ENCODE measurements at places on chromosomes 2 and 18.

GRCh38 chr2:169362118-169362893 is at the start of gene LRP2:
LRP2 (minus strand) TSS chr2:169362534; CDS start chr2:169362399, 135 bp downstream.
- no peak for DNase-seq

DNA sequence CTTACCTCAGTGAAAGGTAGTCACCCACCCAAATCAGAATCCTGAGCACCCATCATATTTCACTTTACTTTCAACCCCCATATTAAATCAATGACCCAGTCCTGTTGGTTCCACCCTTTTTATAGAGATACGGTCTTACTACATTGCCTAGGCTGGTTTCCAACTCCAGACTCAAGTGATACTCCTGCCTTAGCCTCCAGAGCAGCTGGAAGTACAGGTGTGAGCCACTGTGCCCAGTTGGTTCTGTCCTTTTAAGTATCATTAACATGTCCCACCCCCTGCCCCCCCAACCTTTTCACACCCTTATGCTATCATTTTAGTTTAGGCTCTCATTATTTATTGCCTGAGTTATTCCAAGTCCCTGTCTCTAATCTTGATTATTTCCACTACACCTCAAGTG is 28.7 kb downstream of the MSH6 start:
- DNase-seq, result no peak

DNA sequence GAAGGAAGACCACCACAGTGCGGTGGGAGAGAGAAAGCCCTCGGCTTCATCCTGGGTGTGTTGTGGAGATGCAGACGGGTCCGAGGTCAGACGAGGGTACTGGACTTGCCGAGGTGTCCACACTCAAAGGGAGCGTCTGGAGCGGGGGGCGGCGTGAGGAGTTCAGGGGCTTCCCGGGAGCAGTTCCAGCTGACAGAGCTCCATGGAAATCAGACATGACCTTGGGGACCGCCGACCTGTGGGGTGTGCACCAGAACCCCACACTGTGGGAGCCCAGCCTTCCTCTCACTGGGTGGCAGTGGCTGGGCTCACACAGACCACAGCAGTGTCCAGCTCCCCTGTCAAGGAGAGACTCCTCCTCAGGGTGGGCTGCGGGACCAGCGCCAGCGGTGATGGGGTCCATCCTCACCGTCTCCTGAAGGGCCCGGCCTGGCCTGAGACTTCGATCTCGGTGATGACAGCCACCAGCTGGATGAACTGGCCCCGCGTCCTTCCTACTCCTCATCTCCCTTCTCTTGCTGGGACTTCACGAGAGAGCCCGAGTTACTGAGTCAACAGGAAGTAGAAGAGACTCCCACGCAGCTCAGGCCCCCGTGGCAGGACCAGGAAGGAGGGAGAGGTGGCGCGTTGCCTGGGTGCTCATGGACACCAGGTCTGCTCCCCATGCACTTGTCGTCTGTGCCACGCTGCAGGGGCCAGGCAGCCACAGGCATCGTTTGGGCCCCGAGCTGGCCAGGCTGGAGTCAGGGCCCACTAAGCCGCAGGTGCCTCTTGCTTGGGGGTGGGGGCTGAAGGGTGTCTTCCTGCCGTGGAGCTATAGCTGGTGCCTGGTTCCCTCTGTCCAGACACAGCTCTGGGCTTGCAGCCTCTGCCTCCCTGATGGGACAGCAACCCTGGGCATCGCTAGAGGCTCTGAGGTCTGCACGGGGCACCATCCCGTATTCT is 101.9 kb upstream of the CTDP1 start:
- no peak for DNase-seq

- no peak for DNase-seq
Observed at GRCh38 chr2:86360776-86361175, 23.4 kb upstream of the REEP1 start.

- DNase-seq, result no peak
Observed at GRCh38 chr18:60060026-60060425, 160.2 kb downstream of the PMAIP1 start.

DNA sequence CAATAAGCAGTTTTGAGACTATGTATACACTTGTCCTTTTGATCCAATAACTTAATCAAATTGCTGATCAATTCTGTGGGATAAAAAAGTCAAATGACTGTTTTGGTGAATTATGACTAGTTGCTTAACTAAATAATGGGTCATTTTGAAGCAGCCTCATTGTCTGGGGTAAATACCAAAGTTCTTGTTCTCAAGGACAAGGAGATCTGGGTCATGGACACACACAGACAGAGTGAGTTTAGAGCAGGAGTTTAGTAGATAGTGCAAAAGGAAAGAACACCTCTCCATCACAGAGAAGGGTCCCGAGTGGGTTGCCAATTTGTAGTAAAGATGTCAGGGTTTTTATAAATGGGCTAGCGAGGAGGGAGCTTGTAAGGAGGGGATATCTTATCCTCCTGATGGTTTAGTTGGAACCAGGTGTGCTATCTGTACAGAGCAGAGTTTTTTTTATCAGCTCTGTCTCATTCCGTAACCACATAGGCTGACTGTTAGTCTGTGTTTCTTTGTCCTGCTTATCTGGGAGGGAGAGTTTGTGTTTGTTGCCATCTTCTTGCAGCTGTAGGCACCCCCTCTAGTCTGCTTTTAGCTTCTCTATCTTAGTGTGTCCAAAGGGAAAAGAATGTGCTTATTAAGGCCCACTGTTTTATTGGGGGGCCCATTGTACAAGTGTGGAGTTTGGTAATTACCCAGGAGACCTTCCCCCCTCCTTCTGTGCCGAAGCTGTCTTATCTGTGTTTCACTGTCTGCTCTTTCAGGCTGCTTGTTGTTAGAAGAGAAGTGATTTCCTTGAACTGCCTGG is 48.7 kb upstream of the C1GALT1C1L start:
- no peak for DNase-seq

DNA sequence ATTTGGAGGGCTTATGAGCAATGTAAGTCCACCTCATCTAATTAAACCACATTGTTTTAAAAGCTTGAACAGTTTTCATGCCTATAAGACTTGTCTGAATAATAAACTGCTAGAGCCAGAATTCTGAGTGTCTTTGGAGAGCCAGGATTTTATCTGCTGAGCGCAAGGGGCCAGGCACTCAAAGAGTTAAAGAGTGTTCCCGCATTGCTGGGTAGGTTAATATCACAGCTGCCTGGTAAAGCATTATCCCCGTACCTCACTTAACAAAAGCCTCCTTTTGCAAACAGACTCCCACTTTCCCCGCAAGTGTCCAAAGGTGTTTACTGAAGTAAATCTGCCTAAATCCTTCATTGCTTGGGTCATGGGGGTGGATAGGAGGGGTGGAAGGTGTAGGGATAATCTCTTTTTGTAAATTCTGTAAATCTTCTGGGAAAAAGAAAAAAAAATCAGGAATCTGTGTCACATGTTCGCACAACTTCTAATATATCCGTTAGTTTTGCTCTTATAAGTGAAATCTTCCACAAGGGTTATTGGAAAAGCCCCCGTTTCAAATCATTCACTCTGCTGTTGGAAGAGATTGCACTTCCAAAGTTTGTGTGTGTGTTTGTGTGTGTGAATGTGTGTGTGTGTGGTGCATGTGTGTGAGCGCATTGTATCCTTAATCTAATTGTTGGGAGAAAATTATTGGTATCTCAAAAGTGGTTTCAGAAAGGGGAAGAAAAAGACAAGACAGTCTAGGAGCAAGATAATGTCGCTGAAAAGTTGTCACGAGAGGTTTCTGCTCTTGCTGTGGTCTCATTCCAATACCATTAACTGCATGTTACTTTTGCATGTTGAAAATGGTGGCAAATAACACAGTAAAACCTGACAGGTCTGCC is 10.7 kb downstream of the ZEB2 start:
- peak; percentile 48 for DNase-seq

- DNase-seq, result no peak
Observed at GRCh38 chr18:44896846-44897245, 216.2 kb downstream of the SETBP1 start.

DNA sequence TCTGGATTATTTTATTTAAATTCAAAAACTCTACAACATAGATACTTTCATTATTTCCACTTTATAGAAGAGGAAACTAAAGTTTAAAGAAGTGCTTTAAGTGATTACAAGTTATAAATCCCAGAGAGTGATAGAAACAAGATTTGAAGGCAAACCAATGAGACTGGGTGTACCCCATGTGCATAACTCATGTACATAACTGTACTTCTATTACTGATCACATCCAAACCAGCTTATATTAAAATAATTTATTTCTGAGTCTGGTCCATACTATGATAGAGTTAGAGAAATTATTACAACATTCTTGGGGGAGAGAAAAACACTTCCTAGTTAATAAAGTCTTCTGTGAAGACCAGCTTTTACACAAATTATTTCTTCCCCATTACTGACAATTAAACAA is 221.4 kb downstream of the EXOC6B start:
- no peak for DNase-seq

DNA sequence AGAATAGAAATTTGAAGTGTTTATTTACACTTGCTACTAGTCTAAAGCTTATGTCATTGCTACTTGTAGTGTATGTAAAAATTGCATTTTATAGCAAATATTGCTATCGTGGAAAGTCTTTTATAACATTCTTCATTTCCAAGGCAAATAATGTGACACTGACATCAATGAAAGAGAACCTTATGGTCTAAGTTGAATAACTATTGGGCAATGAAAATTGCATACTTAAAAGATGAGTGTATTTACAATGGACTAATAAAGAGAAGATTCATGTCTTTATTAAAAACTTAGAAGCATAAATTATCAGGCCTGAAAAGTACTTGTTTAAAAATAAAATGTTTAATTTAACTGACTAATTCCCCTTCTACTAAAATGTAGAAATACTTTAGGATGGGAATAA is 82.2 kb downstream of the LRP1B start:
- DNase-seq, result no peak

DNA sequence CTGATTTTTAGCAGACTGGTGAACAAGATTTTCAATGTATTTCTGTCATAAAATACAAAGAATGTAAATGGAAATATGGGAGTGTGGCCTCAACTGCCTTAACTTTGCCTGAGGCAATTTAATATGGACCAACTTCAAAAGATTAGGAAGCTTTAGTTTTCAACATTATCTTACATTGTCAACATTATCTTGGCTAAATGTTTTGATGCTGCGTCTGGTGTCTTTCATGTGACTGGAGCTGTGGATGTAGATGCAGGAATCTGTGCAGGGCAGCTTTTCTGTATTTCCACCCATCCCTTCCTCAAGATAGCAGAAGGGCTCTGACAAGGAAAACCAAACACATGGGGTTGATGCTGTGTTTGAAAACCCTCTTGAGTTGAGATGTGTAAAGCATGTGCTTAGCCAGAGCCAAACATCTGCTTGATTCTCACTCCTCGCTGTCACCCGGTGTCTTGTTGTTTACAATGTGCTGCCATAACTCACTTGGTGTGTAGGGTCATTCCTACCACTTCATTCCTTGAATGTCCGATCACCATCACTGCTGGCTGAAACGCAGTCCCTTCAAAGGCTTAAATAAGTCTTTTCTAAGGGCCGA is 33.0 kb downstream of the COPS8 start:
- no peak for DNase-seq
